DMS 273 treated with DMSO at 0.1 percent for 48 hours (cell line): ENCODE measurements at places on chromosomes 4 and X.

DNA sequence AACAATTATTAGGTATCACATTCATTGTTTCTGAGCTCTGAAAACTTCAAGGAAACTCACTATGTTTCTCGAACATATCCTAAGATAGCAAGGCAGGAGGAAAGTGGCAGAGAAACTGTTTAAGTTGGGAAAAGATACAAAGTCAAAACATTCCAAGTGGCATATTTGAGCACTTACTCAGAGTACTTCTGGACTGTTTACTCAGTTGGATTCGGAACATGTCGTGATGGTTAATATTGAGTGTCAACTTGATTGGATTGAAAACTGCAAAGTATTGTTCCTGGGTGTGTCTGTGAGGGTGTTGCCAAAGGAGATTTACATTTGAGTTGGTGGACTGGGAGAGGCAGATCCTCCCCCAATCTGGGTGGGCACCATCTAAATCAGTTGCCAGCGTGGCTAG is 298.3 kb downstream of the IL1RAPL2 start:
- DNase-seq: no peak

GRCh38 chr4:39469429-39470077 is 10.7 kb downstream of the LIAS start:
- DNase-seq: no peak

- peak; percentile 34 for DNase-seq
Observed at GRCh38 chr4:65670331-65671031, at the start of gene EPHA5. TSS of gene EPHA5 (minus strand) at chr4:65670489. CDS start at chr4:65669742, 747 bp downstream.

DNA sequence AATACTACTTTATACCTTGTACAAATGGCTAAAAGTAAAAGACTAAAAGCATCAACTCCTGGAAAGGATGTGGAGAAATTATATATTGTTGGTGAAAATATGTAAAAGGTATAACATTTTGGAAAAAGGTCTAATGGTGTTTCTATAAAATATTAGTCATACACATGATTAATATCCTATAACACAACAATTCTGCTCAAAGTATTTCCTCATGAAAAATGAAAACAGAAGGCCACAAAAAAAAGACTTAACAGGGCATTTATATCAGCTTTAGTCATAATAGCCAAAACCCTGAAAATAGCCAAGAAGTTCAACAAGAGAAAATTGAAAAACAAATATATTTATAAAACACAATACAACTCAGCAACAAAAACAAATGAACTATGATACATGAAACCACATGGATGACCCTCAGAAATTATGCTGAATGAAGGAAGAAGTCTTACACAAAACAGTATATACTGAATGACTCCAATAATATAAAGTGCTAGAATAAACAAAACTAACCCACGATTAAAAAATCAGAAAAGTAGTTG is 38.8 kb downstream of the TBCK start:
- DNase-seq: no peak

DNA sequence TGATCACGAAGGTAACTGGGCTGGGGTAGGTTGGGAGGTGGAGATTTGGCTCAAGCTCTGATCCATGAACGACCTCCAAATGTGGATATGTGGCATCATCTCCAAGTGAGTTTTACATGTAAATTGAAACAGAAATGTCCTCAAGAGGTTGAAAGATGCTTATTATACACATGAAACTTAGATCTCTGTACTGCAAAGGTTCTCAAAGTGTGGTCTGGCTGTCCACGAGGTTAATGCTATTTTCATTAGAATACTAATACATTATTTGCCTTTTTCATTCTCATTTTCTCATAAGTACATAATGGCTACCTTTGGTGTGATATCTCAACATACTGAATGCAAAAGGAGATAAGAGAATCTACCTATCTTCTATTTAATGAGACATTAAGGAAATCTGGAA is 198.2 kb downstream of the RASL11B start:
- DNase-seq: no peak

DNA sequence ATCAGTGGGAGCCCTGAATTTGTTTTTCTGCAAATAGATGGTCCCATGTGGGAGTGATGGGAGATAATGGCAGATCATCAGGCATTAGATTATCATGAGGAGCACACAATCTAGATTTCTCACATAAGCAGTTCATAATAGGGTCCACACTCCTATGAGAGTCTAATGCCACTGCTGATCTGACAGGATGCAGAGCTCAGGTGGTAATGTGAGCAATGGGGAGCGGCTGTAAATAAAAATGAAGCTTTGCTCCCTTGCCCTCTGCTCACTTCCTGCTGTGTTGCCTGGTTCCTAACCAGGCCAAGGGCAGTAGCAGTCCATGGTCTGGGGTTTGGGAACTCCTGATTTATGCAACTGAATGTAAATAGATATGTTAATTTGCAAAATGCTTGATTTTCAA is 538.6 kb downstream of the TRAM1L1 start:
- no peak for DNase-seq

- DNase-seq: no peak
Observed at GRCh38 chr4:98584265-98584664, 74.1 kb downstream of the TSPAN5 start.

- DNase-seq: no peak
Observed at GRCh38 chrX:66680451-66680850, 41.6 kb upstream of the EDA2R start.

GRCh38 chr4:166602068-166602467 is 632.2 kb downstream of the SPOCK3 start:
- no peak for DNase-seq

GRCh38 chr4:24791043-24791442 is 4.3 kb upstream of the SOD3 start:
- DNase-seq: no peak
